Karpas-422 (cell line): ENCODE measurements at places on chromosomes 2 and 18.
A peak's percentile ranks its signal among the peaks of the same experiment; 100 is the strongest.

- DNase-seq: no peak
These were observed 23.0 kb upstream of the IL1A start for GRCh38 chr2:112807233-112807807.

- peak; percentile 38 for DNase-seq
These were observed 3.5 kb downstream of the FARP2 start for GRCh38 chr2:241359481-241360045.

GRCh38 chr18:7958081-7958896 is 391.2 kb downstream of the PTPRM start:
- no peak for DNase-seq

DNA sequence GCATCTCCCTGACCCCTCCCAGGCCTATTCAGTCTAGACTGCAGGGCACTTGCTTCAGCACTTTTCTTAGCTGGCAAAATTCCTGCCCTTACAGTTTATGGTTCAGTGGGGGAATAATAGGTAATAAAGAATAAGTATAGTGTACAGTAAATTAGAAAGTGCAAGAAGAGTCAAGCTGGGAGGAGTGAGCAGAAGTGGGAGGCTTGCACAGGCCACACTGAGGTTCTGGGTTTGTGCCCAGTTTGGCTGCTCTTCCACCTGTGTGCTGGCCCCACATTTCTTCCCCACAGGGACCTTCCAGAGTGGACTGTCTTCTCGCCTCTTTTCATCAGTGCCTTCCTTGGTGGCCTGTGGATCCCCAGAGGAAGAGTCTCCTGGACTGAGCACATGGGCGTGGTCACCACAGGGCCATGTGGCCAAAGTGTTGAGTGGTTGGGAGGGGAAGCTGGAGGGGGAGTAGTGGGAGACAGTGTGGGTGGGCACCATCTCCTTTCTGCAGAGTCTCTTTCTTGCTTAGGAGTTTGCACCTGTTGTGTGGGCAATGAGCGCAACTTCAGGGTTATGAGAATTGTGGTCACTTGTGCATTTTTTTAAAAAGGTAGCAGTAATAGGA is 128.6 kb upstream of the ZSWIM2 start:
- no peak for DNase-seq

DNA sequence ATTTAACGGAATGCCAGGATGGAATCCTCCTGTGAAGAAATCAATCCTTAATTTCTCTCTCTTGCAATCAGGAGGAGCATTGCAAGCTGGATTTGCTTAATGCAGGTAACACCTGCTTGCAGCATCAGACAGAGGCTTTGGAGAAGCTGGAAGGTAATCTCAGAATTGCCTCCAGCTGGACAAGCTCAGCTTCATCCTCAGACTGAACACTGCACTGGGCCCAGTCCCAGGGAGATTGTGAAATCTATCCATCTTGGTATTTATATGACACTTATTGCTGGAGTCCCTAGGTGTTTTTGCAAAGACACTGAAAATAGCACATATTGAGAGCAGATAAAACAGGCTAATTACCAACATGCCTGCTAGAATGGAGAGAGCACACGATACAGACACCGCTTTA is 179.4 kb upstream of the SESTD1 start:
- no peak for DNase-seq

DNA sequence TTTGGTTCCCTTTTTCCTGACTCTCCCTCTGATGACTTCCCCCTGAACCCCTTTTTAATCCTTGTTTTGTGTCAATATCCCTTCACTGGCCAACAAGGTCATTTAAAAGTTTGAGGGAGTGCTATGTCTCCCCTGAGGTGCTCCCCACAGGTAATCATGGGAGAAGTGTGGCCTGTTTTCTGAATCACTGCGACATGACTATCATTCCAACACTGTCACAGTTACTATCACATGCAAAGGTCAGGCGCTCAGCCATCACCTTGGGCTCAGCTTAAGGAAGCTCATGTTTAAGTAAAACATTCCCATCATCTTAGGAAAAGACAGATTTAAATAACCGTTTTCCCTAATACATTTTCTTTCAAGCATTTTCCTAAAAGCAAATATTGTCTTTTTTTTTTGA is 20.9 kb upstream of the ACAA2 start:
- no peak for DNase-seq

- no peak for DNase-seq
These were observed 154.9 kb downstream of the PTGR3 start for GRCh38 chr18:75054046-75054445.

DNA sequence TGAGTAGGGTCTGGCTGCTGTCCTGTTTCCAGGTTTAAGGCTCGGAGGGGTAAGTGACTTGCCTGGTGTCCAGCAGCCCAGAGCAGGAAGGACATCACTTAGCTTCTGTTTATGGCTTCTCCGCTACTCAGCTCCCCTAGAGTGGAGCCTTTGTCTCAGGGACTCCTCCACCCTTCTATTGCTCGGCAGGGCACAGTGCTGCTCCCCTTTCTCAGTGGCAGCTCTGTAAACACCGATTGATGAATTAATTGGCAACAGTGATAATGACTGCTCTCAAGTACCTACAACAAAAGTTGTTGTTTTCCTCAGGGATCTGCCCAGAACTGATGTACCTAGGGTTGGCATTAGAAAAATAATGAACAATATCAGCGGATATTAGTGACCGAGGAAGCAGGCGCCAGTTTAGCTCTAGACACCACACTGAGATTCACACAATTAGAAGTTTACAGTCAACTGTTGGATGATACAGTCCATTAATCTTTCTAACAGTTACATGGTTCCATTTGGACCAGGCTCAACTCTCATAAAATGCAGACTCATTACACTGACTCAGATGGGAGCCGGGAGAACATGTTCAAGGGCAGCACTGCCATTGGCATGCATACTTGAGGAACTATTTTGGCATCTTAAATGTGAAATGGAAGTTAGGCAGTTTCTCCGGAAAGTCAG is 265.7 kb downstream of the MTX2 start:
- no peak for DNase-seq

DNA sequence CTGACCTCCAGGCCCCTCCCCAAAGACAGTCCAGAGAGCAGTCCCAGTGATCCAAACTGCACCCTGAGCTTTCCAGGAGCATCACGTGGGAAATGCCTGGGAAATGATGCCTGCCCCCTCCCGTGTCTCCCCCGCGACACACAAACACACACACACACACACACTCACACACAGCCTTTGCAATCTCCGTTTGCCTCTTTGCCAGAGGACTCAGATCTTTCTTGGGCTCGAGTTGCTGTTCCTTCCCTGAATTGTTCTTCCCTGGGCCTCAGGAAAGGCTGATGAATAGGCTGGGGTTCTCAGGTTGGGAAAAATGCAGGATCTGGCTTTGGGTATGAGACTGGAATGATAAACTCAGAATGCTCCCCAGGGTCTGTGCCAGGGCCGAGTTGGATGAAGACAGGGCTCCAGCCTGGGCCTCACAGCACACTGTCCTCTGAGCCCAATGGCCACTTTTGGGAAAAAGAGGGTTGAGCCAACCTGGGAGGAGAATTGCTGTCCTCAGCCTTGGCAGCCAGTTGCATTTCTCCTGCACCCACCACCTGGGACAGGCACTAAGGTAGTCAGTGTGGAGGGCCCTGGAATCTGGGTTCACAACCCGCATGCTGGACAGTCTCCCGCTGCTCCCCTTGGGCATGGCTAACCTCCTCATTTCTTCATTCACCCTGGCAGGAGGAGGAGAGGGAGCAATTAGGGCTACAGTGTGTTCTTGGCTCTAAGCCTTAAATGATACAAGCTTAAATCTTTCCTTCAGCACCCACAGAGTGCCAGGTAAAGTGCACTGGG is 43.9 kb upstream of the ATP6V1B1 start:
- no peak for DNase-seq

- DNase-seq: no peak
These were observed 43.6 kb upstream of the TCF7L1 start for GRCh38 chr2:85089585-85089984.
